ENCODE measurements at places on chromosomes 5 and 9. TPM values are rescaled to one million over a fixed set of nuclear protein-coding genes. Genes with fewer than 3 reads are reported as not detected.

The STING1 gene
- 67.3 TPM for total RNA-seq

The GARIN3 gene
- total RNA-seq: not detected

The SPACA9 gene
- total RNA-seq: 2.6 TPM

The SOX30 gene
- not detected for total RNA-seq

The PTPDC1 gene
- 9.1 TPM for total RNA-seq

The CYFIP2 gene
- 21.6 TPM for total RNA-seq

The ANGPTL2 gene
- 23.8 TPM for total RNA-seq

The SPRY4 gene
- 30.2 TPM for total RNA-seq

The COL15A1 gene
- 1.6 TPM for total RNA-seq

The TCF7 gene
- total RNA-seq: 0.29 TPM

The PAEP gene
- not detected for total RNA-seq

The SH3PXD2B gene
- total RNA-seq: 48.3 TPM

All from vein endothelial cell (primary cell).